HuH-7.5 (cell line): ENCODE measurements at places on chromosomes 2 and 18.

DNA sequence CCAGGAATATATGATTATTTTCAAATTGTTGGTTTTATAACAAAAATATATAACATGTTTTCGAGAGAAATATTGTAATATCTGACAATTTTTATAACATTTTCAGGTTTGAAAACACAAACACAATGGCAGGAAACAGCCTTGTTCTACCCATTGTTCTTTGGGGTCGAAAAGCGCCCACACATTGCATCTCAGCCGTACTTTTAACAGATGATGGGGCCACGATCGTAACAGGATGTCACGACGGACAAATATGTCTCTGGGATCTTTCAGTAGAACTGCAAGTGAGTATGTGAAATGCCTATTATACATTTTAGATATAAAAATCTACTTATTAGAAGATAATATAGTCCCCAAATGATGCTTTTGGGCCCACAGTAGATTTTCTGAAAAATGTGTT lies 21.2 kb downstream of the WDR7 start:
- DNase-seq, result no peak

GRCh38 chr2:241571821-241572620 lies 13.5 kb downstream of the BOK start:
- no peak for DNase-seq

DNA sequence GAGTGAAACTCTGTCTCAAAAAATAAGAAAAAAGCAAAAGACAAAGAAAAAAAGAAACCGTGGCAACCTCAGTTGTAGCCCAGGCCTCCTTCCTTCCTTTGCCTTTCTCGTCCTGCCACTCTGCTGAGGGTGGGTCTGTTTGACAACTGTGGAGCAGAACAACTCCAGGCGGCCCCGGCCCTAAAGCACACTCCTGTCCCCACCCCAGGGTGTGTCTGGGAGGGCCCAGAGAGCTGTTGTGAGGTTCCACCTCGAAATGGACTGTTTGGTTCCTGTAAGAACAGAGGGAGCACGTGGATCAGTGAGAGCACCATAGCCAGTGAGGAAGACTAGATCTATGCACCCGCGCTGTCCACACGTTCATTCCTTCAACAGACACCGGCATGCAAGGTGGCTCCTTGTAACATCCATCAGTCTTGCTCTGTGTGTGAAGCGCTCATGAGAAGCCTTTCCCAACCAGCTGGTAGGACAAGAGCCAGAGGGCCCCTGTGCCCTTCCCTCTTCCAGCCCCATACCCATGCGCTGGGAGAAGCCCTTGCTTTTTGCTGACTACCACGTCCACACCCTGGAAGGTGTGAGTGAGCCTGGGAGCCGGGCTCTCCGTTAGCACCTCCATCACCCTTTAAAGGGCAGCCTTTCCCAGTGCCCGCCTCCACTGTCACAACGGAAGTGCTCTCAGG lies 61.6 kb downstream of the SOWAHC start:
- no peak for DNase-seq

DNA sequence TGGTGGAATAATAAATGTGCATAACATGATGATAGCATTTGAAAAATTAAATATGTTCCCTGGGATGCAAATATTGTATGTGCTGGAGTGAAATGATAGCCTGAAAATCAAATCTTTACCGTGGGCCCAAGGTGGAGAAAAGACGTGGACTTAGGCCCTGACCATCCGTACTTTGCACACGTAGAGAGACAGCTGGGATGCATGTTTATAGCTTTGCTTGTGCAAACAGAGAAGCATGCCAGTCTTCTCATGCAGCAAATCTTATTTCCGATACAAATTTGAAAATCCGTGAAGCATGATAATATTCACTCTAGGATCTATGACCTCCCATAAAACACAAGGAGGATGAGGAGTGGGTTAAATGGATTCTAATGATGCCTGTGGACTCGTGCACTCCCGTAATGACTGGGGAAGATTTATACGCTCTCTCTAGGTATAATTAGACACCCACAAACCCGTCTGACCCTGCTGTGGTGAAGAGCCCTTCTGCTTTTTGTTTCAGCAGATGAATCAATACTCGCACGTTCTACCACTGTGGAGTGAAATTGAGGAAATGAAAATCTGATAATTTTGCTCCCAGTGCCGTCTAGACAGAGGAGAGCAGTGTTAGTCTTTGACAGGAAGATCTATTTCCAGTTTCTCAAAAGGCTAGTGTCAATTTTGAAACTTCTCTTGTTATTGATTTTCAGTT lies 810.3 kb upstream of the SALL3 start:
- DNase-seq, result no peak

DNA sequence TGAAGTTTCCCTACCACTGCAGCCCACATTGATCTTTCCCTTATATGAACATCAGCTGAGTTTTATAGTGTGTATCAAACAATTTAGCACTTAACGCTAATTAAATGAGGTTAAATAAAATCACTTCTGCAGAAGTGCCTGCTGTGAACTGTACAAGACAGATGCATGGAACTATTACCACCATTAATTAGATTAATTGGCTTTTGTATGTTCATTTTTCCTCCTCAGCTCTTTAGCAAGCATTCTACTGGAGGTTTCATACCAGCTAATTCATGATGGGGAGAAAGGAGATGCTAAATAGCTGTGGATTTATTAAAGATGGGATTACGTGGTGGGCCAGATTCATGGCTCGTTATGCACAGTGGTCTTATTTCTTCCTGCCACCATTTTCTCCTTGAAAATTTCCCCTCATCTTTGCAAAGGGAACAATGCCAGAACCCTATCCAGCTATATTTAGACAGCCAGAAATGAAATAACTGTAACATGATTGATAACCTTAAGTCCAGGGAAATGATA lies 96.7 kb downstream of the CNTNAP5 start:
- DNase-seq, result no peak

- DNase-seq, result no peak
Observed at GRCh38 chr2:43851011-43851980, 12.5 kb downstream of the ABCG8 start.

DNA sequence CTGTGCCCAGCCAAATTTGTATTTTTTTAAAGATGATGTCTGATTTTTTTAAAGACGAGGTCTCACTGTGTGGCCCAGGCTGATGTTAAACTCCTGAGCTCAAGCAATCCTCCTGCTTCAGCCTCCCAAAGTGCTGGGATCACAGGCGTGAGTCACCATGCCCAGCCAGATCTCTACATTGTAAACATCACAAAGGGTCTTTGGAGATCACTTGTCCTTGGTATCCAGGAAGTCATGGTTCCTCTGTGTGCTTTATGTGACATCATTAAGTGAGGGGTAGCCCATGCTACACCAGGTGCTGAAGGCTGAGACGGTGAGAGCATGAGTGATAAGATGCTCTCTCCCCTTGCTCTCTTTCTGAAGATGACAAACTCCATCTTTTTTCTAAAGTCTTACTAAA lies 7.0 kb upstream of the NUP35 start:
- DNase-seq, result no peak

- DNase-seq, result no peak
Observed at GRCh38 chr2:105919191-105919811, 174.6 kb downstream of the NCK2 start.

GRCh38 chr2:43460611-43461365 lies 135.1 kb downstream of the THADA start:
- no peak for DNase-seq

DNA sequence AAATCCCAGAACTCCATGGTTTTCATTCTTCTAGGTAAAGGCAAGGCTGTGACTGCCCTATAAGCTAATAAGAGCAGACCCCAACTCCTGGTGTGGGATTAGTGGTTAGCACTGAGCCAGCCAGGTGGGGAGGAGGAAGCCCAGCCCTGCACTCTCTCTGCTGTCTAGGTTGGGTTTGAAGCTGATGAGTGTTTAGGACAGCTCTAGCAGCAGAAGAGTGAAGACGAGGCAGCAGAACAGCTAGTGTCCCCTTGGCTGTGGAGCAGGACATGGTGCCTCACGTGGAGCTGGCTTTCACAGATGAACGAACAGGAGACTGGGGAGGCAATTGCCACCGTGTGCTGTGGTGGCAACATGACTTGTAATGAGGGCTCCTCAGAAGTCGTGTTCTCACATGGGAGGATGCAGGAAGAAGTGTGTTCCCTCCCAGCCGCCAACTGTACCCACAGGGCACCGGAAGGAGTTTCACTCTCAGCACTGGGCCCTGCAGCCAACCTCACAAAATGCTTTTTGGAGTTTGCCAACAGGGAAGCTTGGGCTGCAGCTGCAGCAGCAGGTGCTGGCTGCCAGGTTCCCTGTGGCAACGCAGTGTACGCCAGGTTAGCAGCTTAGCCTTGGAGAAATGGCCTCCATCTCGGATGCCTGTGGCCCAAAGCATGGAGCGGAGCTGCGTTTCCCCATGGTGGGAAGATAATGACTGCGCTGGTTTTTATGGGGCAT lies 328.2 kb downstream of the SETBP1 start:
- no peak for DNase-seq

DNA sequence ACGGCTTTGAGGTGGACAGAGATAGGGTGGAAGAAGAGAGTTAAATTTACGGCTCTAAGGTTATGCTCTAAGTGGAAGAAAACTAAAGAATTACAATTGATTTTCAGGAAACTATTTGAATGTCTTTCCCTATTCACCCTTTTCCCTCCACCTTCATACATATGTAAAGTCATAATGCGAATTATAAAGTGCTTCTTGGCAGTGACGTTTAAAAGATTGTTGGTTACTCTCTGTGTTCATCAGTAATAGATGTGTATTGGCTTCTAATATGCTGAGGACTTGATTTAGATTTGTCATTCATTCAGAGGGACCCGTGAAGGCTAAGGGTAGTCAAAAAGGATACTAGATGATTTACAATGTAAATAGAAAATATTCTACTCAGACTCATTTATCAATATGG lies 63.9 kb downstream of the ARHGAP28 start:
- no peak for DNase-seq
